ENCODE measurements at places on chromosomes 7 and 10. TPM values are rescaled to one million over a fixed set of nuclear protein-coding genes. Genes with fewer than 3 reads are reported as not detected.

SHH gene
- total RNA-seq, result not detected

PRKAR2B gene
- 1.9 TPM for total RNA-seq

EPHB4 gene
- total RNA-seq, result 1.9 TPM

COBL gene
- not detected for total RNA-seq

STEAP1 gene
- not detected for total RNA-seq

DMBT1 gene
- not detected for total RNA-seq

GRCh38 chr10:16792675-16793074 lies 24.5 kb downstream of the RSU1 start:
- DNase-seq, result no peak

GRCh38 chr7:11541330-11541729 lies 290.7 kb downstream of the THSD7A start:
- DNase-seq, result no peak

DNA sequence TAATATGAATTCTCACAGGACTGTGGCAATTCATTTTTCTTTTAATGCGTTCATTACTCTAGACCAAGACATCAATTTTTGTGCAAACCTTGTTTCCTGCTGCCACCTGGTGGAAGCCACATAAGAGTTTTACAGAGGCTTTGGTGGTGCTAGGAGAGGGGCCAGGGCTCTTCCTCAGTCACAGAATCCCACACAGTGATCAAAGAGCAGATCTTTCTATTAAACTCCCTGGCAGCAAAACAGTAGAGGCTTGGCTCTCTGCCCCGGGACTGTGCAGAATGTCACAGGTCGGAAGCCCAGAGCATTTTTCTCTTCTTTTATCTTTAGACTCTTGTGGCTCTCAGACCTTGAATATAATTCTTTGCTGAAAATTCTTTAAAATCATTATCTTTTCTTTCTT lies 506.4 kb upstream of the C7orf33 start:
- DNase-seq, result peak; percentile 39

- no peak for DNase-seq
Measured at GRCh38 chr7:44059219-44060090, 5.9 kb downstream of the PGAM2 start.

DNA sequence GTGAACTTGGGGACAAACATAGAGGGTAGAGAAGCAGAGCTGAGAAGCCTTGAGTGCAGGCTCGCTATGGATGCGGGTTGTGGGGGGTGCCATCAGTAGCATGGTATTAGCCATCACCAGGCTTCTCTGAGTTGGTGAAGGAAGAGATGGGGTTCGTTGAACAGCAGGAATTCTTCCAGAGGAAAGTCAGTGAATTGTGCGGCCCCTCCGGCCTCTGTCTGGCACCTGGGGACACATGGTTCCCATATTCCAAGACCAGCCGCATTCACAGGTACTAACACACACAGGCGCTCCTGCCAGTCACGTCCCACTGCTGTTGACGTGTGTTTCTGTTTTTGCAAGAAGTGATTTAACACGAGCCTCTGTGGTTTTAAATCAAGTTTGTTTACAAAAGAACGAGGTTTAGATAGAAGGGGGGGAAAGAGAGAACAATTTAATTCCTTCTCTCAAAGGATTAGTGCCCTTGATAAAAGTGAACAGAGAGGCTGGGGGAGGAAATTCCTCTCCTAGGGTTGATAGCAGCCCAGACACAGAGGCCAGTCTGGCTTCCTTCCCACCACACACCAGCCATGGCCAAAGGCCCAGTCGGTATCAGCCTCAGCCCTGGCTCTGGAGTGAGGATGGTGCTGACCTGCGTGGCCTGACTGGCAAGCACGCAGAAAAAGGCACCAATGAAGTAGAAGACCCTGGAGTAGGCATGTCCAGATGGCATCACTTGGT lies 252.6 kb upstream of the IGFBP3 start:
- DNase-seq, result no peak

DNA sequence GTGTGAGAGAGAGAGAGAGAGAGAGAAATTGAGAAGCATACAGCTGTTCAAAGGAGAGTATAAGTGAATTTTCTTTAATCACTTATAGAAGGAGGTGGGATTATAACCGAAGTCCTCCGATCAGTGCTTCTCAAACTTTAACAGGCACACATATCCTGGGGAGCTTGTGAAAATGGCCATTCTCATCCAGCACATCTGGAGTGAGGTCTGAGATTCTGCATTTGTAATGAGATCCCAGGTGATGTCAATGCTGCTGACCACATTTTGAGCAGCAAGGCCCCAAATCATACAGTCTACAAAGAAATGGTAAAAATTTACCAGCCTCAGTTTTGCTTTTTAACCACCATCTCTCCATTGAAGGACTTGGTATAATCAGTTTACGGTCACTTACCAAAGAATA lies 219.0 kb downstream of the PTEN start:
- no peak for DNase-seq

DNA sequence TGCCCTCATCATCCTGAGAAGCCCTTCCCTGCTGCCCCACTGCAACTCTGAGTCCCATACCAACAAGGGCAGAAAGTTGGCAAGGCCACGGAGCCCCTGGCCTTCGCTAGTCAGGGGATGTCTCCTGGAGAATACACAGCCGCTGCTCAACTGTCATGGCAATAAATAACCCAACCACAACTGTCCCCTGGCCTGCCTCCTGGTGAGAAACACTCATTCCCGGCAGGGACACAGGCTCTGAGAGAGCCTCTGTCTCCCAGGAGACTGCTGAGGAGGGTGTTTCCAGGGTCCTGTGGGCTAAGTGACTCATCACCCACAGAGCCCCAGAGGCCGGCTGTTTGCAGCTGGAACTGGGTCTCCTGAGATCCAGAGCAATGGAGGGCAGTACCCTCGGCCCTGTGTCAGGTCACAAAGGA lies 354.1 kb downstream of the TNS3 start:
- DNase-seq, result no peak

DNA sequence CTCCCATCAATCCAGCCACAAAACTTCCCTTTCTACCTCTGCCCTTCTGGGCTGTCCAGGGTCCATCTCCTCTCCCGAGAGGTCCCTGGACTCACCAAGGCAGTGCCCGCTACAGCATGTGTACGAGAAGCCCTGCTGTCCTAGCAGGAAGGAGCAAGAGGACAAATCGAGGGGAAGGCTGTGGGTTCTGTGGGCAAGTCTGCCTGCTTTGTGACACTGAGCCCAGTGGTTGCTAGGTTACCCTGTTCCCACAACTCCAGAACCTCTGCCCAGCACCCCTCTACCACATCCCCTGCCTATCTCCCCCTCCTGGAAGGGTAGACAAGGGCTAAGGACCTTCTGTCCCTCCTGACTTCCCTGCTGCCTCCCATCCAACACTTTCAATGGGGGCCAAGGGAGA lies at the start of gene TBATA:
TBATA (minus strand) TSS at position 188 of the 400 bp plus-strand sequence. CDS start 1,998 bp downstream, outside the sequence.
- peak; percentile 59 for DNase-seq

GRCh38 chr10:112952282-112953173 lies 2.5 kb downstream of the TCF7L2 start:
- no peak for DNase-seq

- DNase-seq, result no peak
Measured at GRCh38 chr7:108454674-108455550, 1.3 kb downstream of the NRCAM start.

GRCh38 chr10:90018819-90019218 lies 317.4 kb downstream of the KIF20B start:
- no peak for DNase-seq
